C1 segment of cervical spinal cord (tissue), 14 donors: ENCODE measurements at places on chromosomes 4 and X.

DNA sequence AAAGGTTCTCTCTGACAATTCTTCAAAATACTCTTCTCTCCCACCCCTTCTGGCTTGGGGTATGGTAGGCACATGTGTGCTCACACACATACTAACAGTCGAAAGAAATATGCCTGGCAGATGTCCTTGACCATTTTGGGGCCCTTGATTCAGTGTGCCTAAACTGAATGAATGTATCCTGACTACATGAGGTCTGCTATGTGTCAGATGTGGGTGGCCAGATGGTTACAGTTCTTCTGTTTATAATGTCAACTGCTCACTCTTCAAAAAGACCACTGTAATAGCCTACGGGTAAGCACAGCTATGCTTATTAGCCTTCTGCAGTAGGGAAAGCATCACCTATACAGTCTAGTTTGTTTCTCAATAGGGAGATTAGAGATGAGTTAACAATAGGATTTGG, 63.7 kb upstream of the VEGFC start:
- DNase-seq, result no peak

DNA sequence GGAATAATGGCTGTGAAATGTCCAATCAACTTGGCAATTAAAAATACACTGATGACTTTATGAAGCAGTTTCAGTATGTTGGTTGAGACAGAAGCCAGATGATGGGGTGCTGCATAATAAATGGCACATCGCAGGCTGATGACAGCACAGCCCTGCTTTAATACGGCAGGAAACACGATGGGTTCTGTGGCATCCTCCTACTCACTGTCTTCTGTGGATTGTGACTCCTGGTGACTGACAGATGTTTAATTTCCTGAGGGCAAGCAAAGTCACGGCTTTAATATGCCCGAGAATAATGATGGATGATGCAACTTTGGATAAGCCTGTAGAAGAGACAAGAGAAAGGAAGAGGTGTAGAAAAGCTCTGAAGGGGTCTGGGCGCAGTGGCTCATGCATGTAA, 295.4 kb downstream of the TRIML1 start:
- no peak for DNase-seq

- no peak for DNase-seq
These were observed 24.9 kb downstream of the RHOH start for GRCh38 chr4:40221744-40222143.

DNA sequence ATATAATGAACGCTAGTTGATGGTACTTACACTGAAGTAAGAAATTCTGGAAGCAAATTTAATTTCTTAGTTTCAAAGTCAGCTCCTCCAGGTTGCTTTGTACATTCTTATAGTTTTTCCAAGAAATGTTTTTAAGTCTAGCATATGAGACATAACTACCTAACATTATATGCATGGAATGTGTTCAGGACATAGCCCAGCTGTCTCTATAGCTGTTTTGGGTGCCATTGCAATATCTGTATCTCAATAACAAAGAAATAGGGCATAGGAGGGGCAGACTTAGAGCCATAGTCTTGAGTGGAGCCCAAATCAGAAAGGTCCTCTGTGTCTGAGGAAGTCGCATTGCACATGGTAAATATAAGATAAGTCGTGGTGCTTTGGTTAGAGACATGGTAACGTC, 143.4 kb downstream of the CBR4 start:
- DNase-seq, result no peak

DNA sequence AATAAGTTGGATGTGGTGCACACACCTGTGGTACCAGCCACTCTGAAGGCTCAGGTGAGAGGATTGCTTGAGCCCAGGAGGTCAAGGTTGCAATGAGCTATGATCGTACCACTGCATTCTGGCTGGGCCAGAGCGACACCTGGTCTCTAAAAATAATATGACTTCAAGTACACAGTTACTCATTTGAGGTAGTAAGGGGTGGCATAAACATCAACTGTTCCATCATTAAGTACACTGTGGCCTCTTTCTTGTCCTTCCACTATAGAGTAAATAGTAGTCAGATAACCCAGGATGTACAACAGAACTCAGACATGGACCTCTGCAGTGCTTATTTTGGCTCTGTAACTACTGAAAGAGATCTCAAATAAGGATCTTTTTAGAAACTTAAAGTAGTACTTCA, 10.6 kb downstream of the FAM9B start:
- no peak for DNase-seq

DNA sequence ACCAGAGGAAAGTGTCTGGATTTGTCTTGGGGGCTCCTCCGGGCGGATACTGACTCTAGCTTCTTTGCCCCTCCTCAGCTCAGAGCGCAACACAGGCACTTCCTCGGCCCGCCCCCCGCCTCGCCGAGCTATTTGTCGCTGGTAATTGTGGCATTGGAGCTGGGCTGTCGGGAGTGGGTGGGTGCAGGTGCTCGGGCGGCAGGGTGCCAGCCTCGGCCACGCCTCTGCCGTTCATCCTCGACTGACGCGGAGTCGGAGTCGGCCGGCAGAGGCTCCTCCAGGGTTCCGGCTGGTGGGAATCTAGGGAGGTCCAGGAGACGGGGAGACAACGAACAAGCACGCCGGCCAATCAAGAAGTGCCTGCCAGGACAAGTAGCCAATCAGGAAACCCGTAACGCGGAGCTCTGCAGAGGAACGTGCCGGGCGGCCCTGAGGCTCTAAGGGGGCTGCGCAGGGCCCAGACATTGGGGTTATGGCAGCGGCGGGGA, 3.9 kb upstream of the SYN1 start:
- DNase-seq, result no peak

- DNase-seq, result no peak
These were observed 575.4 kb downstream of the SPRY1 start for GRCh38 chr4:123972031-123972430.

DNA sequence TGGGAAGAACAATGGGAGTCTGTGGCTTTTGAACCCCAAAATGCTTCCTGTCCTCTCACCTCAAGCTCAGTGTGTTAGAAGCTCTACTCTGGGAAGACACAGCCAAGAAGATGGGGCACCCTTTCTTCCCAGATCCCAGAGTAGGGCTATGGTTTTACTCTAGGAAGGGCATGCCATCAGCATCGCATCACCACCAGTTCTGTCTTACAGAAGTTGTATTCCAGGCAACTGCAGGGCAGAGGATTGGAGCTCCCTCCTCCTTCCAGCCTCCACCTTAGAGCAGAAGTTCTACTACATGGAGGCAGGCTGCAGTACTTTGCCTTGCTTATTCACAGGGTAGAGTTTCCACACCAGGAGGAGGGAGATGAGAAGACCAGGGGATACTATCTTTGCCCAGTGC, 18.1 kb upstream of the ZFX start:
- DNase-seq, result no peak

DNA sequence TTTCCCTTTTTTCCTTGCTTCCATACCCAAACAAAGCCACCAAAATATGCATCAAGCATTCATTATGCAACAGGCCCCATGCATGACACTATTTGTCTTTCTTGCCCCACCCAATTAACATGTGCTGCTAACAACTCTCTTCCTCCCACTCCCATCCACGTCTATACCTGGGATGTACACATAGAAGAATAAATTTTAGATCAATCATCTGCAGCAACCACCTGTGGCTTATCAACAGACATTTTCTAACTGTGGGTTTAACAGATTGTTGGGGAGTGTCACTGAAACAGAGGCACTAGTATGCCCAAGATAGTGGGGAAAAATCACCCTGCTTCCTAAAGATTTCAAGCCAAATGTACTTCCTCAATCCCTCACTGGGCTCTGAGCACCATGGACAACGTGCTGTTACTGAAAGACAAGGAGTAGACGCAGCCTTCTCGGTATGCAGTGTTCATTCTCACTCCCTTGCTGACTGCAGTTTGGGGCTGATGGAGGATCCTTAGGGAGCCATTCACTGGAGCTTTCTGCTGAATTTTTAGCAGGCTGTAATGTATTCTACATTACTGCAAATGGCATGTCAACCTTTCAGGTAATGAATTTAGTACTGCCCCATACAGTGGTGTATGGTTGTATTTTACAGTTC, 28.4 kb upstream of the TRPC5OS start:
- DNase-seq, result no peak

DNA sequence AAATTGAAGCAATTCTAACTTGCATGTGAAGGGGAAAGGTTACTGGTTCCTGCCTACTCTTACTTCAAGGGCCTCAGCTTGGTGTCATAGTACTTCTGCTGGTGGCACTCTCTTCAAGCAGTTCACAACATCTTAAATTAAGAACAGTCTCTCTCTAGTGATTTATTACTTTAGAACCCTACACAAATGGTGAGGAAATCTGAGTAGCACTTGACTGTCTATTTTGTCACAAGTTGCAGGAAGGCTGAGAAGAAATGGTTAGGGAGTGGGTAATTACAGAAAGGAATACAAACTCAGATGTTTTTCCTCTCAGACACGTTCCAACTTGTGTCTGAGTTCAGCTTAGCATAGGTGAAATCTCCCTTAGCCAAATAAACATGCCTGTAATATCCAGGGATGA, 242.3 kb upstream of the GRIA3 start:
- no peak for DNase-seq

GRCh38 chr4:97003715-97004114, 1139.6 kb downstream of the STPG2 start:
- no peak for DNase-seq

DNA sequence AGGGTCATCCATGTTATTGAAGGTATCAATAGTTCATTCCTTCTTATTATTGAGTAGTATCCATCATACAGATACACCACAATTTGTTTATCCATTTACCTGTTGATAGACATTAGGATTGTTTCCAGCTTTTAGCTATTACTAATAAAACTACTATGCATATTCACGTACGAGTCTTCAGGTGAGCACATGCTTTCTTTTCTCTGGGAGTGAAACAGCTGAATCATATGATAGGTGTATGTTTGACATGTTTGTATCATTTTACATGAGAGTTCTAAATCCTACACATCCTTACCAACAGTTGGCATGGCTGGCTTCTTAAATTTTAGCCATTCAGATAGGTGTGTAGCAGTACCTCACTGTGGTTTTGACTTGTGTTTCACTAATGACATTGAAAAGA, 556.6 kb upstream of the DIPK2B start:
- DNase-seq, result no peak

DNA sequence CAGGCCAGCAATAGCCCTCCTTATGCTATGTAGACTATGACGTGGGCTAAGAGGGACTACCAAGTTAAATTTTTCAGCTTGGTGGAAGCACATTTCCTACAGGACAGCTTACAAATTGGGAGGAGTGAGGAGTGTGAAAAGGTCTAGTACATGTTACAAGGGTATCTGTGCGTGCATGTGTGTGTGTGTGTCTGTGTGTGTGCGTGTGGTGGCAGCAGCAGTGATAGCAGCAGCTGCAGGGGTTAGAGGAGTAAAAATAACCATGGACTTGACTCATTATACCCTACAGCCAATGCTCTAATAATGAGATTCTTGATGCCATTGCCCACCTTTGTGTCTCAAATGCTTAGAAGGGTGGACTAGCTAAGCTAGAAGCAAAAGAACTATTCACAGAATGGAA, 88.6 kb downstream of the SLC9A7 start:
- DNase-seq, result no peak

DNA sequence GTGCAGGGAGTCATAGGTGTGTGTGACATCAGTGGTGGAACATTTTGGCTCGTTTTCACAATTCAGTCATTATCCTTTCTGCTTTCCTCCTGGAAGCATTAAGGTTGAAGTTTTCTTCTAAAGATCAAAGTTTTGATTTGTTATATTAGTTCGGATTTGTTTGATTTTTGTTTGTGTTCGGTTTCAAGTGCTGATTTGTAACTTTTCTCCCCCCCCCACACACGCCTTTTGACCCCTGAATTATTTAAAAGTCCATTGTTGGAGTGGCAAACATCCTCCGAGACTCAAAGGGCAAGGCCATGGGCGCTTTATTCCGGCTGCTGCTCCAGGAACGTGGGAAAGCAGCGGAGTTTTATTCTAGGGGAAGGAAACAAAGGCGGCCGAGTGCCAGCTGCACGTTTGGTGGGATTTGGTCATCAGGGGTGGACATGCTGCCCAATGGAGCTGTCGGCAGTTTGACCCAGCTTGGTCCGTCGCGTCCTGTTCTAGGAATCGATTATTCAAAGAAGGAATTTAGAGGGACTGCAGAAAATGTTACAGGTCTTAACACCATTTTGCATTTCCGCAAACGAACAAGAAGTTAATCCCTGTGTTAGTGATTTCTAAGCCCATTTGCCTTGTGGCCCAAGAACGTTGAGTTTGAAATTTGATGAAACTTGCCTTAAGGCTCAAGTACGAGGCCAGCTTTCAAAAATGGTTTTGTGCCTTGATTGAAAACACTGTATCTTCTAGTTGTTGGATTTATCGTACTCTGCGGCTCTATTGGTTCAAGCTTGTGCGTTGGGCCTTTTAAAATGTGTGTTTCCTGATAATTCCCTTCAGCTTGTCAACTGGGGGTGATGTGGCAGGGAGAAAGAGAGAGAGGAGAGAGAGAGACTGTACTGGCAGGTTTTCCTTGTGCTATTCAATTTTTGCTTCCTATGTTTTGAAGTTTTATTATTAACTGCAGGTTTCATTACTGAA, 565 bp upstream of the ZNF41 start:
- DNase-seq, result no peak

DNA sequence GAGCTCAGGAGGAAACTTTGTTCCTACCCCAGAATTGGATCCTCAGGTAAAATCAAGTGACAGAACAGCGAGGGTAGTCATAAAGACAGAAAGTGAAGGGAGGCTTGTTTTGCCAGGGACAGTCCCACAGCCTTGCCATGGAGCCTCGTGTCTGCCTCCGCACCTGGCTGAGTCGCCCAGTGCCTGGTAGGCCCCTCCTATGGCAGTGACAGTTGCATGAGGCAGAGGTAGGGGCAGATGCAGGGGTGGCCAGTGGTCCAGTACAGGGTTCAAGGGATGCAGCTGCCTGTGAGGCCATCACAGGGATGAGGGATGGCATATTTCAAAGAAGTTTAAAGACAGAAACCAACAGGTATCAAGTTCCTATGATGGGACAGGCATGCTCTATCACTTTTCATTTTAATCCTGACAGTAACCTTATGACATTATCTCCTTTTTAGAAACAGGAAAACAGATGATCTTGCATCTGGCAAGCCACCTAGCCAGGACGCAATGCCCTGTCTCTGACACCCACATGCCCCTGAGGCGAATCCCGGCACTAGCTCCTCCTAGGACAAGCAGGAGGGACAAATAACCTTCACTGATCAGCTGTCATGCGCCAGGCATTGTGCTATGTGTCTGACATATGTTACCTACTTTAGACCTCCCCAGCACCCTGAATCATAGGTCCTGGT, 127.4 kb upstream of the ENPP6 start:
- DNase-seq, result no peak

- no peak for DNase-seq
These were observed 136.1 kb upstream of the MID1 start for GRCh38 chrX:10756441-10756840.
